ENCODE measurements at places on chromosomes 11 and 22.

GRCh38 chr11:118843565-118843964, 40.1 kb upstream of the CXCR5 start:
- no peak for DNase-seq

GRCh38 chr22:20494978-20495860, at the start of gene KLHL22:
TSS of gene KLHL22 (minus strand) at chr22:20495795. CDS start at chr22:20489211, 6,584 bp downstream.
- DNase-seq, result no peak

- no peak for DNase-seq
These were observed 164.5 kb downstream of the MIAT start for GRCh38 chr22:26821854-26822253.

GRCh38 chr11:99148352-99148751, 127.6 kb downstream of the CNTN5 start:
- no peak for DNase-seq

DNA sequence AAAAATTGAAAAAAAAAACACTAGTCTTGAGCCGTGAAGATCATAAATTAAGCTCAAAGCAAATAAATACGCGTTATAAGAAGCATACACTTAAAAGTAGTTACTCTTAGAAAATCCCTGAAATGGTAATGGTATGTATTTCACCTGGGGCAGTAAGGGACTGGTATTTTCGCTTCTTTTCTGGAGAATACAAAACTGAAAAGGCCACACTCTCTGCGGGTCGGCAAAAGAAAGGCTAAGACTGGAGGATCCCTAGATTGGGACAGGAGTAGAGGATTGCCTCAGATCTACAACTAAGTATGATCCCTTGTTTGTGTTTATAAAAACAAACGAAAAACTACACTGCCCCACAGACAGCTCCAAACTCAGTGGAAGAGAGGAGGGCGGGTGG, 617 bp downstream of the TSG101 start:
- no peak for DNase-seq

DNA sequence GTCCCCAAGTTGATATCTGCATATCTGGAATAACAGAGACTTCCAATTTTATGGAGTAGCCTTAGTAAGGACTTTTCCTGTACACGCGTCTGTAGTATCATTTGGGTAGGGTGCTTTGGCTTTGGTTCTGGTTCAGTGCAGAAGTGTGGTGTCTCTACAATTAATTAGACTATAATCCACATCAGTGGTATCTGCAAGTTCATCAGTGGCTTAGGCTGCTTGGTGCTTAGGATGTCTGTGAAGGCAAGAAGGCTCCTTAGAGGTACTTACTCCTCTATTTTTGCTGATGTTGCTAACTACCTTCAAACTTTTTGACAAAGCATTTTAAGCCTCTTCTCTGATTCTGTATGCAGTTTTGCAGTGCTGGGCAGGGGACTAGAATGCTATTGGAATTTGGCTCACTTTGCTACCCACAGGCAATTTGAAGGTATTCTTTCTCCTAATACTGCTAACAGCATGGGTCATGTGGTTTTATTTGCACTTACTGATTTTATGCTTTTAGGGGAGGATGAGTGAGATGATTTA, 49.4 kb downstream of the KCNQ1OT1 start:
- no peak for DNase-seq

- DNase-seq, result no peak
These were observed 2.2 kb downstream of the RPL27A start for GRCh38 chr11:8684600-8685290.

DNA sequence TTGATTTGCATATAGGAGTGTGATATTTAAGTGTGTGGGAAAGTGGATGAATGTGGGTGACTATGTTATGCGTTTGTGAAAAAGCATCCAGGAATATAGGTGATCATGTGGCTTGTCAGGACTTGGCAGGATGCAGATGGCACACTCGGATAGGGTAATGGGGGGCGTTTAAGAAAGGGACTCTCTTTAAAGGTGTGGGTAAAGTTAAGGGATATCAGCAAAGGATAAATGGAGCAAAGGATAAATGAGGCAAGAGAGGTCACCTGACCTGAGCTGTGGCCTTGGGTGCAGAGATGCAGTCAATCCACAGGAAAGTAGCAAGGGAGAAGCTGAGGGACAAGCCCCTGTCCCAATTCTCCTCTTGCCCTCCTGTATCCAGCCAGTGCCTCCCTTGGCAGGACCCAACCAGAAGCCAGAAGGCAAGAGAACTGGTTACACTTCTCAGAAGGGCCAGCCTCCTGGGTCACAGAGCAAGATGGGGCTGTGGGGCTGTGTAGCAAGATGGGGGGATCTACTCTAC, 47.5 kb upstream of the GRAMD1B start:
- no peak for DNase-seq

DNA sequence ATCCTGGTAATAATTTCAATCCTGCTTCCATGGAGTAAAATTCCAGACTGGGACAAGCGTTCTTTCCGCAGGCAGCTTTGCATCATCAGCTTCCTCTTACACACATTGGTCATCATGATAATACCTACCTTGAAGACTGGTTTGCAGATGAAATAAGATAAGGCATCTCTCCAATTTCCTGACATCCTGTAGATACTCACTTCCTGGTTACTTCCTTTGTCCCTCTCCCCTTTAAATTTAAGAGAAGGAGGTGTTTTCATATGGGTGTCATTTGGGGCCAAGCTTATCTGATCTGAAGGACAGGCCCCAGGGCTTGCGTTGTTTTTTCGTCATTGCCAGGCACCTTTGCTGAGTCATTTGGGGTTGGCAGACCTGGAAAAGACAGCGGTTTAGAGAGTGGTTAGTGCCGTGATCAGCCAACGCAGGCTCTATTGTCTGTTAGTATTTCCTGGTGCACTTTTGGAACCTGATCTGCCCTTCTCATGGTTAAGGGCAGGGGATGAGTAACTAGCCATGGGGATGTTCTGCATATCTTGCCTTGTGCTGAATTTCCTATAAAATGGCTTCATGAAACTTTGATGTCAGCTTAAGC, 24.1 kb downstream of the GRAMD1B start:
- DNase-seq, result no peak

GRCh38 chr22:50705219-50705691, 32.6 kb downstream of the SHANK3 start:
- peak; percentile 64 for DNase-seq

DNA sequence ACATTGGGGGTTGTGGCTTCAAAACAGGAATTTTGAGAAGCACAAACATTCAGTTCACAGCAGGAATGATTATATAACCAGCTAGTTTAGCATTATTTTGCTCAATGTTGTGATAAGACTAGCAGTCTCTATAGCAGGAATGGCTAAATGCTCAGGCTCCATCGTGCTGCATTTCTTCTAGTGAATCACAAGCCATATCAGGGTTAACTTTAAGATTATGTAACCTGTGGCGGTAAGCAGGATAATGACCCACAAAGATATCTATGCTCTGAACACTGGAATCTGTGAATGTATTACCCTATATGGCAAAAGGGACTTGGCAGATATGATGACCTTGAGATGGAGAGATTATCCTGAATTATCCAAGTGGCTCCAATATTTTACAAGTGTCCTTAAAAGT, 14.8 kb downstream of the FSHB start:
- no peak for DNase-seq

GRCh38 chr11:113184498-113184897, 129.9 kb upstream of the TTC12 start:
- DNase-seq, result no peak

GRCh38 chr11:131591051-131591461, 220.6 kb downstream of the NTM start:
- DNase-seq, result no peak
